H7 (cell line): ENCODE measurements at places on chromosomes 7 and 10. TPM values are rescaled to one million over a fixed set of nuclear protein-coding genes. Genes with fewer than 3 reads are reported as not detected.

- DNase-seq = no peak
These were observed 18.4 kb downstream of the GIMAP5 start for GRCh38 chr7:150755473-150756099.

DNA sequence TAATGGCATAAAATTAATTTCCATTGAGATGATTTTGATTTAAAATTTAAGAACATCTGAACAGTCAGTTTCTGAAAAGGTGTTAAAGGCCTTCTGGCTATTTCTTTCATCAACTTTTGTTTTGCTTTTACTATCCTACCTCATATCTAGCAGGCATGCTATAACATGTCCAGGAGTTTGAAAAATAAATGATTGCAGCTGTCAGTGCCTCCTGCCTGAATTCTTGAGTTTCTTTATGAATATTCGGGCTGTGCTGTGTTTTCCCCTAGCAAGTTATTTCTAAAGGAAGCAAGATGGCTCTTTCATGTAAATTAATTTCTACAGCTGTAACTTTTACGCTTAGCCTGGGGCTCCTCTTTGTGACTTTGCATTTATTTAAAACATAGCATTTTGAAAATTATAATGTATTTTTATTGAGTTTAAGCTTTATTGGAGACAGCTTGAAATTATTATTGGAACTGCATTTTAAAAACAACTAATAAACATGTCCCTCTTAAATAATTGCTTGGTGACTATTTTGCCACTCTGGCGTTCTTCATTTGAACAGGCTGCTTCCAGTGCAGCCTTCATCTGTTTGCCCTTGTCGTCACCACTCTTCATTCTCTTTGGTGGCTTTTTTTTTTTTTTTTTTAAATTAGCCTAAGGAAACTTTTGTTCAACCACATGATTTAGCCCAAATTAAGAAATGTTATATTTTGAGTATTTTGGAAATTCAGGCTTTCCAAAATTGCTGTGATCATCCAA, 1083.4 kb upstream of the LRRN3 start:
- DNase-seq = no peak

DNA sequence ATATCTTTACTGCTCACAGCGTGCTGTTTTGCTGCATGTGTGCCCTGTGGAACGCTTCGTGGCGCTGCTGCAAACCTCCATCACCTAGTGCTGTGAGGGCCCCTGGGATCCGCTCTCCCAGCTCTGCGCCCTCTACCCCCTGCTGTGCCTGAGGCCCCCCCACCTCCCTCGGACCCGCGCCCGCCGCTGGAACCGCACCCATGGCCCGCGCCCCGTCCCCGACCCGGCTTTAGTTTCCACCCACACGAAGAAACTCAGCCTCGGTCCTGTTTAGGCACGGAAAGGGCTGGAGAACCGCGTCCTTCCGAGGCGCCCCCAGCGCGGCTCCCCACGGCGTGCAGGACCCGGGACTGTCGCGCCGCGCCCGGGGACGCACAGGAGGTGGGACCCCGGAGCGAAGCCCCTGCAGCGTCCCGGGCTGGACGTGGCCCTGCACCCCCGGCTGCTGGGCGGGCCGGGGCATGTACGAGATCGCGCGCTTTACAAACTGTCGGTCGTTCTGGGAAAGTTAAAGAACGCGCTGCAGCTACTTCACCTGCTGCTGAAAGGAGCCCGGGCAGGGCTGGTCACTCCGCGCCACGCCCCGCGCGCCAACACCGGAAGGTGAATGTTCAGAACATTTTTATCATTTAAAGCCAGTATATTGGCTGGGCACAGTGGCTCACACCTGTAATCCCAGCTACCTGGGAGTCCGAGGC, 54.3 kb downstream of the BMS1 start:
- DNase-seq = peak; percentile 65

DNA sequence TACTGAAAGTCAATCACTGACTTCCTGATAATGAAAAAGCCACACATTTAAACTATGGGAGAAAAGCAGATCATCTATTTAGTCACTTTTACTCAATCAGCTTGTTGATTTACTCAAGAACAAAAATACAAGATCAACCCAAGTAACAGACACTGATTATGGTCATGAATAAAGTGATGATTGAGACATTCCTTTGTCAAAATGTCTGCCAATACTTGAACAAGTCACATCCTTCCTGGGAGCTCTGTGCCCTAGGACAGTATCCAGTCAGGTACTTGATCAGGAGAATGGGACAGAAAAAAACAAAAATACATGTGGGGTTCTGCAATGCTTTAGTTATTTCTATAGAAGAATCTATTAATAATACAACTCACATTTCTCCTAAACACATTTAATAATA, 150.0 kb upstream of the NEBL start:
- no peak for DNase-seq

DNA sequence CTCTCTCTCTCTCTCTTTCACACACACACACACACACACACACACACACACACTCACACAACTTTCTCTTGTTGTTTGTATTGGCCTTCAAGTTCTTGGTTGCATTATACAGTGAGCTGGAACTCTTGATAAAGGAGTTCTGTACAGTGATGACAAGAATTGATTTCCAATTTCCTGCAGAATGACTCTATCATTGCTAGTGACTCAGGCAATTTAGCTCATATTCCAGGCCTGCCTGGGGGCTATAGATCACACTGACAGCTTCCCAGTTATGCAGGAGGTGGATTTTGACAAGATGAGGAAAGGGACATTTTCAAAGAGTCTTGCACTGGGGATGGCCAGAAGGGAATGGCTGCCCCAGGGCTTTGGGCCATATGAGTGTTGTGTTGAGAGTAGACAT, 508.8 kb downstream of the TYW1 start:
- no peak for DNase-seq

DNA sequence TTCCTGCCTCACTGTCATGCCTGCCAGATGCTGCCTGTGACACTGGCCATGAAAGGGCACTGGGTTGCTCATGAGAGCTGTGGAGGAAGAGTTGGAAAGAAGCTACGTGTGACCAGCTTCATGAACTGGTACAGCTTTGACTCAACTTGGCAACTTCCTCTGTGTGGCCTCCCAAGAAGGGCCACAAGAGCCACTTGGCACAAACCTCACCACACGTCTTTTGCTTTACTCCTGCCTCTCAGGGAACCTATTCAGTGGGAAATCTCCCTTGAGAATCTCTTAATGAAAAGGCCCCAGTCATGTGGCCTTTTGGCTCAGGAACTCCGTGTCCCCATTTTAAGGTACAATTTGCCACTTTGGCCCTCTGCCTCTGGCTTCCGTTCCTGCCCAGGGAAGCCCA, 54.5 kb downstream of the FRMD4A start:
- DNase-seq = no peak

DNA sequence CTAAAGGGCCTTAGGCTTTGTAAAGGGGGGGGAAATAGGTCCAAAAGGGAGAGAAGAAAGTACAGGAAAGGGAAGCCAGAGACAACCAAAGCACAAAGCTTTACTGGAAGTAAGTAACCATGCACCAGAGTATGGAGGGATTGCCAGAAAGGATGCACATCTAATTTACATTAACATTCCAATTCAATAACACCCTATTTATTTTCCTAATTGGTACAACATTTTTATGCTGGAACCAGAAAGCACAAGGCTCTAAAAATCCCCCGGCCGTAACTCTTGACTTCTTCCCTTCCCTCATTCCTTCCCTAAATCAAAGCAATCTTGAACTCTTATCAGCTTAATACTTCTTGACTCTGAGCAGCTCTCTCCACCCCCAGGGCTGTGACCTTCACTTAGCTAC, 400.0 kb upstream of the CELF2 start:
- DNase-seq = no peak

GRCh38 chr10:72297281-72297804, 23.6 kb downstream of the DDIT4 start:
- no peak for DNase-seq

GRCh38 chr10:122551450-122551849, 9.1 kb upstream of the DMBT1 start:
- DNase-seq = no peak

- DNase-seq = no peak
These were observed 106.2 kb downstream of the CUX1 start for GRCh38 chr7:101923602-101923985.

- DNase-seq = no peak
These were observed 205.2 kb downstream of the COBL start for GRCh38 chr7:51111241-51111940.

DNA sequence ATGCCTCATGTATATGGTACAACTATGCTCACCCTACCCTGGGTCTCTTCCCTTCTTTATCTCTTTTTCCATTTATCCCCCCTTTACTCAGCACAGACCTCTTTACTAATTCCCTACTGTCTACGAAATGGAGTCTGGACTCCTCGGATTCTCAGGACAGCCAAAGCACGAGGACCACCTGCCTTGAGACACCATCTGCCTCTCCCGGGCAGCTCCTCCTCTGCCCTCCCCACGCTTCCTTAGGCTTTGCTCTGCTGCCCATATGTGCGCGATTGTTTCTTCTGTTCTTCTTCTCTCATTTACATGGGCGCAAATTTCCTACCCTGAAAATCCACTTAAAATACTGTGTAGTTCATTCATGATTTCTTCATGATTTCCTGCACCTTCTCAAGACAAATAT, 62.7 kb upstream of the STK17A start:
- DNase-seq = no peak

DNA sequence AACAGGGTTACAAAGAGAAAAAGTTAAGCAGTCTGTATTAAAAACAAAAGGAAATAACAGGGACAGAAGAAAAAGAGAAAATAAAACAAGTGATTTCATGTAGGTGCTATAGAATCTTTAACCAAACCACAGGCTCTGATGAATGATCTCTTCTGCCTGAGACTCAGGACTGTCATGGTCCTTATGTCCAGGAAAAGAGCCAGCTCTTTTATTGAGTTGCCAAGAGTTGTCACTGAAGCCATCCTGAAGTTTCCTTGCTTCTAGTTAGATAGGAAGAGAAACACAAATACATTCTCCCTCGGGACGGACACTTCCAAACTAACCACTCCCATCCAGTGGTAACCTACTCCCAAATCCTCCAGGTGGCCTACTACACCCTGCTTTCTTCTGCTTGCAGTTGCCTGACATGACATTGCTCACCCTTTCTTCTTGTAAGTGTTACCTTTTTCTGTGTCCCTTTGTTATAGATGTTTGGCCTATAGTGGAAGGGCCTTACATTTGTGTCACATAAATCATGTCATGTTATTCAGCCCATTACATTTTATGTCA, 346.7 kb downstream of the NRG3 start:
- DNase-seq = peak; percentile 30

- DNase-seq = no peak
These were observed 370.1 kb upstream of the PRKCQ start for GRCh38 chr10:6950133-6950532.

- peak; percentile 60 for DNase-seq
These were observed 5.7 kb upstream of the TIAL1 start for GRCh38 chr10:119602241-119603095.

- DNase-seq = no peak
These were observed 22.7 kb downstream of the MKRN1 start for GRCh38 chr7:140456551-140457051.

- peak; percentile 60 for DNase-seq
These were observed 87.7 kb downstream of the NKX6-2 start for GRCh38 chr10:132698211-132698751.

ZNF503 gene
- 0.03 and 0.37 TPM in 2 replicates for total RNA-seq

CHAT gene
- total RNA-seq = not detected in 2 replicates

FAM24A gene
- total RNA-seq = not detected in 2 replicates

LRRD1 gene
- total RNA-seq = not detected in 2 replicates

TACC2 gene
- 8.8 and 11.8 TPM in 2 replicates for total RNA-seq
